ENCODE measurements at places on chromosomes 12 and 14. TPM values are rescaled to one million over a fixed set of nuclear protein-coding genes. Genes with fewer than 3 reads are reported as not detected.

Gene RTL1
- not detected for total RNA-seq

Gene CRACR2A
- 4.7 TPM for total RNA-seq

Gene ASB2
- total RNA-seq = 1.2 TPM

Gene BATF
- 8.1 TPM for total RNA-seq

Gene FGD4
- total RNA-seq = 41.6 TPM

Gene SYCP3
- total RNA-seq = not detected
